ENCODE measurements at places on chromosomes 7 and 10.
A peak's percentile ranks its signal among the peaks of the same experiment; 100 is the strongest.

- DNase-seq = no peak
Observed at GRCh38 chr10:93180482-93180931, 106.8 kb downstream of the CYP26A1 start.

- DNase-seq = no peak
Observed at GRCh38 chr7:33873518-33873917, 31.8 kb upstream of the BMPER start.

- peak; percentile 30 for DNase-seq
Observed at GRCh38 chr7:155509725-155510551, 36.4 kb downstream of the CNPY1 start.

DNA sequence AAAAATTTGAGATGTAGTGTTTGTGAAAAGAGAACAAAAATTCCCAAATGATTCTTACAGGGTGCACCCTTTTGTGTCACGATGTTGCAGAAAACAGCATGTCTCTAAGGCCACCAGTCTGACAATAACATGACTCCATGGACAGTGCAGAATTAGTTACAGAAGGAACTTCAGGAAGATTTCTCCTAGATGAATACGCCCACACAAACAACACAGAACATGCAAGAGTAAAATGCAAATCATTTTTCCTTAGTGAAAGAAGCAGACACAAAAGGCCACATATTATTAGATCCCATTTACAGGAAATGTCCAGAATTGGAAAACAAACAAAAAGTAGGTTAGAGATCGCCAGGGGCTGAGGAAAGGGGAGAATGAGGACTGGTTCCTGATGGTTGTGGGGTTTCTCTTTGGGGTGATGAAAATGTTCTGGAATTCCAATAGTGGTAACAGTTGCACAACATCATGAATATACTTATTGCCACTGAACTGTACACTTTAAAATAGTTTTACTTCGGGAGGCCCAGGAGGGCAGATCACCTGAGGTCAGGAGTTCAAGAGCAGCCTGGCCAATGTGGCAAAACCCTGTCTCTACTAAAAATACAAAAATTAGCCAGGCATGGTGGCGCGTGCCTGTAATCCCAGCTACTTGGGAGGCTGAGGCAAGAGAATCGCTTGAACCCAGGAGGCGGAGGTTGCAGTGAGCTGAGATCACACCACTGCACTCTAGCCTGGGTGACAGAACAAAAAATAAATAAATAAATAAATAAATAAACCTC lies 10.2 kb downstream of the ZC3HAV1 start:
- DNase-seq = no peak

Data from DMS79 treated with DMSO at 0.1 percent for 48 hours (cell line).